NCI-H187 (cell line): ENCODE measurements at places on chromosomes 6 and 20.

DNA sequence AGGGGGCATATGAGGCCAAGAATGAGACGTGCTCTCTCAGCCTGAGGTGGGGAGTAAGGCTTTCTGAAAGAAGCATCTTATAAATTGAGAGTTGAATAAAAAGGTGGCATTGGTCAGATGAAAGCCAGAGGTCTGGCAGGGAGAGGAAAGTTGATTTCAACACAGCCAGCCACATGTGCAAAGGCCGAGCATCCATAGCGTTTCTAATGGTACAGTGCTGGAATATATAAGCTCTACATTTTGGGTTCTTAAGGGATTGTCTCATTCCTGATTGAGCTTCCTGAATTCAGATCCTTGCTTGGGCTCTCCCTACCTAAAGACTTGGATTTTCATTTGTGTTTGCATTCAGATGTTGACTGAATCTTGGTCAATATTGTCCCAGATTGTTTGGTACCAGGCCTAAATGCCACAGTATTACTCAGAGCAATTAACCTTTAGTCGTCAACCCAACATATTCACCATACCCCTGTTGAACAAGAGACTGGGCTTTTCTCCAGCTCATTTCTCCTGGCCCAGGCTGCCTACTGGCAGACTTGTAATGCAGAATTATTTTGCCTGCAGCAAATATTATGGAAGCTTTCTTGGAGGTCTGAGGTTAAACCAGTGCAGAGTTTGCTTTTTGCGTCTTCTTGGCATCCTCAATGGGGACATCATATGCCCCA, 14.5 kb upstream of the BCAS1 start:
- no peak for DNase-seq

GRCh38 chr6:145743332-145743731, 8.0 kb upstream of the EPM2A start:
- DNase-seq: no peak

- peak; percentile 40 for DNase-seq
Measured at GRCh38 chr6:3919130-3919628, 70.0 kb downstream of the FAM50B start.

DNA sequence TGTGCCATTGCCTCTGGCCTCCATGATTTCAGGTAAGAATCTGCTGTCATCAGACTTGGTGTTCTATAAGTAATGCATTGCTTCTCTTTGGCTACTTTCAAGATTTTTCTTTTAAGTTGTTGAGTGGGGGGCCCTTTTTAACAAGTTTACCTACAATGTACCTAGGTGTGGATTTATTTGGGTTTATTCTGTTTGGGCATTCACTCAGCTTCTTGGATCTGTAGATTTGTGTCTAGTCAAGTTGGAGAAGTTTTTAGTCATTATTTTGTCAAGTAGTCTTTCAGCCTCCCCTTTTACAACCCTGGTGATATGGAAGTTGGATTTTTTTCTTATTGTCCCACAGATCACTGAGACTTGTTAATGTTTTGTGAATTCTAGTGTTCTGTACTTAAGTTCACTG, 14.1 kb downstream of the ENPP5 start:
- DNase-seq: no peak

GRCh38 chr6:100258752-100259151, 206.0 kb downstream of the SIM1 start:
- no peak for DNase-seq

GRCh38 chr6:12291839-12292604, 1.9 kb downstream of the EDN1 start:
- DNase-seq: no peak

GRCh38 chr20:40945754-40946450, 82.7 kb upstream of the TOP1 start:
- DNase-seq: peak; percentile 33

DNA sequence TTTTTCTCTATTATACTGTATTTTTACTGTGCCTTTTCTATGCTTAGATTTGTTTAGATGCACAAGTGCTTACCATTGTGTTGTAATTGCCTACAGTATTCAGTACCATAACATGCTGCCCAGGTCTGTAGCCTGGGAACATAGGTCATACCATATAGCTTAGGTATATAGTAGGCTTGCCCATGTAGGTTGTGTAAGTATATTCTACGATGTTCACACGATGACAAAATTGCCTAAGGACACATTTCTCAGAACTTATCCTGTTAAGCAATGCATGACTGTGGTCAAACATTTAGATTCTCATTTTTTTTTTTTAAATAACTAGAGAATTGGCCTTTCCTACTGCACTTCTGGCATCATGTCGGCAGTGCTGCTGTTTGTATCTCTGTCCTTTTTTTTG, 253.7 kb upstream of the SUPT3H start:
- no peak for DNase-seq

DNA sequence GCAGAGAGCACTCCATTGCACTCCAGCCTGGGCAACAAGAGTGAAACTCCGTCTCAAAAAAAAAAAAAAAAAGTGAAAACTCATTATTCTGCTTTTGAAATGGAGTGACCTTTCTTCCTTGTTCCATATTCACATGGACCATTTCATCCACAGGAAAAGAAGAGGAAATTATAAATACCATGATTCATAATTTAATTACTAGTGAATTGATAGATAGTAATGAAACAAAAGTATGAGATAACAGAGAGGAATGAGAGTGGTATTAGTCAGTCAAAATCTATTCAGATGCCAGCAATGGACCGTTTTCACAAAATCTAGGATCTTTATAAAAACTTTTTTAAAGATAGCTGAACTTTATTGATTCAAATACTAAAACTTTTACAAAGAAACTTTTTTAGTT, 443.1 kb upstream of the FLRT3 start:
- DNase-seq: no peak

DNA sequence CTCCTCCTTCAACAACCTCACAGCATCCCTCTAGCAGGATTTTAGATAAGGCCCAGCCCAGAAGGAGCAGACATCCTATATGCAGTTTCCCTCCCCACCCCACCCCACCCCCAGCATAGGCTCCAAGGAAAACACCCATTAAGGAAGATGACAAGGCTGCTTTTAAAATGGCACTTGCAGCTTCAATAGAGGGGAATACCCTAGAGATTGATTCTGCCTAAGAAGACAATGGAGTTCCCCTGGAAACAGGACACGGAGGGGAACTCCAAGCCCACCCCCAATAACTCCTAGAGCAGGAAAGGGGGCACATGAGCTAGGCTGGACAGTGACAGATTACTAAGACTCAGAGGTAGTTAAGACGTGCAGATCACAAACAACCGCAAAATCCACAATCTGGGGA, 34.7 kb downstream of the CPNE5 start:
- DNase-seq: no peak

DNA sequence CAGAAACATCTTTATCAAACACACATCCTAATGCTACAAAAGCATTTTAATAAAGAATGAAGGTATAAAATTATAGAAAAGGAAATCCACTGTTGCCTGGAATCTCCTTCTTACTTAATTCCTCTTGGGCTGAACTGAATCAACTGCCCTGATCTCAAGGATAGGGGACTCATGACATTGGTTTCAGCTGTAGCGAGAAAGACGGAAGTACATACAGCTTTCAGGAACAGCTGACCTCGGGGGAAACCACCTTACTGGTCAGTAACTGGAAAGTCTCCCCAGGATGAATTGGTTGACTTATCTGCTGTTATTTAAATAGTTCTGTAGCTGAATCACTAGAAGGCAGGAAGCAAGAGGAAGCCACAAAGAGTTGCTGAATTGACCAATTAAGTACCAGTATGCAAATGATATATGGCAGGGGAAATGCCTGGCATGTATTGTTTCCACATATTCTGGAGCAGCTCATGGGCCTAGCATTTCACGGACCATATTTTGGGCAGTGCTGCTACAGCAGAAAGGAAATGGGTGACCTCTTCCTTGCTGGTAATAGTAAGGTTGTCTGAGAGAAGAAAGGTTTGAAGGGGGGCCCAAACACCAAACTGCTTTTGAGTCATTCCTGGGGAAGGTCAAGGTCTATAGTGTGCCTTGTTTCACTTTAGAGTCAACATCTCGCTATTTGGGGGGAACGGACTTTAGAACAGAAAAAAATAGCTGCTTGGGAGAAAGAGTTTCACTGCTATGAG, 43.7 kb upstream of the MAP7 start:
- no peak for DNase-seq

DNA sequence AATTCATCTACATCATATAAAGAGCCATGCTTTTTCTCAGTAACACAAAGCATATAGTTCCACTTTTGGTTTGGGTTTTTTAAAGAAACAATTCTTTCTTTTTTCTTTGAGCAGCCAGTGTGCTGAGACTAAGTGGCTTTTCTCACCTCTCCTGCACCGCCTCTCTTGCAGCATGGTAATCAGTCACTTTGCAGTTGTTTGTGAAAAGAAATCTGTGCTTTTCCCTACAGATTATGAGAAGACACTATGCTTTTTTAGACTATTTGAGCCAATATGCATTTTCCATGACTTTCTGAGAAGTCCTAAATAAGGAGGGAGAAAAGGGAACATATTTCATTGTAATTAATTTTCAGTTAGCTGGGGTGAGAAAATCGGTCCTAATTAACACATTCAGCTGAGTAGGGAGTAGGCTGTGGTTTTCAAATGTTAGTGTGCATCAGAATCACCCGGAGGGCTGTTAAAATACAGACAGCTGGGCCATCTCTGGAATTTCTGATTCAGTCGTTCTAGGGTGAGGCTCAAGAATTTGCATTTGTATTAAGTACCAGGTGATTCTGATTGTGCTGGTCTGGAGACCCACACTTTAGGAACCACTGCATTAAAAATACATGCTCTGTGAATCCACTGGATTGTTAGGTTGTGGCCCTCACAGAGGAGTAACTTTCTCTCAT, 155.2 kb downstream of the TINAG start:
- DNase-seq: no peak

GRCh38 chr6:113893866-113894265, 36.7 kb downstream of the MARCKS start:
- no peak for DNase-seq

DNA sequence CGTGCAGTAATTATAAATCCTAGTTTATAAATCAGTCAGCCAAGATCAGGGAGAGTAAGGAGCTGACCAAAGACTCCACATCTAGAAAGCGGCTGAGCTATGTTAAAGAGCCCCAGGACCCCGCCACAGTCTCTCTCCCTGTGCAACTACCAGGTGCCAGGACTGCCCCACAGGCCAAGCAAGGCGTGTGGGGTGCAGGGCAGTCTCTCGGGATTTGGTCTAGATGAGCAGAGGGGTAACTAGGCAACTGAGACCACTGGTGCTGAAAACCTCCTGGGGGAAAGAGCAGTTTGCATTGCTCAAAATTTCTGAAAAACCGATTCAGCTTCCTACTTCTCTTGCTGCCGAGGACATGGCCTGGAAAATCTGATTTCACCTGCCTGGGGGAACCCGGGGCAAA, 10.4 kb downstream of the PMEPA1 start:
- no peak for DNase-seq

- no peak for DNase-seq
Measured at GRCh38 chr6:74181471-74181870, 485.5 kb downstream of the CD109 start.

DNA sequence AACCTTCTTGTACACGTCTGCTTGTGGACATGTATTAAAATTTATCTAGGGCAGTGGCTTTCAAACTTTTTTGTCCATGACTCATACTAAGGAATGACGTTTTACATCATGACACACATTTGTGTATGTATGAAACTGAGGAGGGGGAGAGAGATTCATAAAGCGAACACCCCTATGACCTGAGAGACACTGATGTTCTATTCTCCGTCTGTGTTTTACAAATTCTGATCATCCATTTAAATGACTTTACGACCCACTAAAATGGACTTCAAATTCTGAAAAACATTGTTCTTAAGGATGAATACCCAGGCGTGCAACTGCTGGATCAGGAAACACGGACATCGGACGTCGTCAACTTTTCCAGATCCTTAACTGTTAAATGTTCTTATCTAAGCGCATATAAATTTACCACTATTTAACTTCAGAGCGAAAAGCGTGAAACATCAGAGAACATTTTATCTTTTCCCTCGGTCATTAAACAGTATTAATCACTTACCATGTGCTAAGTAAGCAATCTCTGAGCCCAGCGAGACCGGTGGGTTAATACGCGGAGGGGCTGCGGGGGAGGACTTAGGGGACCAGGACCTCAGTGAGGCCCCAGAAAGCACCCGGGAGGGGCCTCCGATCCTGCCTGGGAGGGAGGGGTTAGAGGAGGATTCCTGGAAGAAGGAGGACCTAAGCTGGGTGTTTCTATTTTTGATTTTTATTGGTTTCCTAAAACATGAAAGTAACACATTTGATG, 1.2 kb downstream of the PLAGL1 start:
- no peak for DNase-seq

DNA sequence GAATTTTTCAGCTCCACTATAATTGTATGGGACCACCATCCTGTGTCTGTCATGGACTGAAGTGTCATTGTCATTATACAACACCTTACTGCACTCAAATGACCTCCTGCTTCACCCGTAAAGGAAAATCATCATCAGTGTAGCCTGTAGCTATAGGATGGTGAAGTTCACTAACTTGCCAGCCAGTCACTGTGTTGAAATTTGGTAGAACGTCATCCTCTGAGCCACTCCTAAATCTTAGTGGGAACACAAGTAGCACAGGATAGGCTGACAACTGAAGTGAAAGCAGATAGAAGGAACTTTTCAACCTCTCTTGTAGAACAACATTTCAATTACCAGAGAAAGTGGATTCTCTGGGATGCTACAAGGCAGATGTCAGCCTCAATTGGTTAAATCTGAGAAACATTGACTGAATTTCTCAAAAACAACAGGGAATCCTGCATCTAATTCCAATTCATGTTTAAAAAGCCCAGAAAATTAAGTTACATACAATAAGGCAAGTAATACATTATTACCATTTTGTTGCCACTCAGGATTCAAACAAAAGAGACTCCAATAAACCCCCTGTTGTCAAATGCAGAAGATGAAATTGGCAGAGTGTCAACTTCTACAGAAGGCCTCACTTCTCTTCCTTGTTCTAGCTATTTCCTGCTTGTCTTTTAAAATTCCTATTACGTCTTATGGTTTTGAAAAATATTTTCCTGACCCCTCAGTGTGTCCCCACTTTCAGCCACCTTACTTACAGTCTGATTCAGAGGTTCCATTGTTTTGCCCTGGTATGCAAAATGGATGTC, 647.9 kb upstream of the AGPAT4 start:
- DNase-seq: no peak

- no peak for DNase-seq
Measured at GRCh38 chr20:23782366-23782983, 31.7 kb upstream of the CST1 start.

- no peak for DNase-seq
Measured at GRCh38 chr20:49291200-49291599, 13.3 kb upstream of the ZNFX1 start.

- DNase-seq: no peak
Measured at GRCh38 chr6:139380168-139380567, 5.7 kb upstream of the CITED2 start.

- no peak for DNase-seq
Measured at GRCh38 chr6:37324131-37325033, 29.4 kb upstream of the RNF8 start.
